Aorta (tissue), 5 donors: ENCODE measurements at places on chromosomes 1 and 21.

DNA sequence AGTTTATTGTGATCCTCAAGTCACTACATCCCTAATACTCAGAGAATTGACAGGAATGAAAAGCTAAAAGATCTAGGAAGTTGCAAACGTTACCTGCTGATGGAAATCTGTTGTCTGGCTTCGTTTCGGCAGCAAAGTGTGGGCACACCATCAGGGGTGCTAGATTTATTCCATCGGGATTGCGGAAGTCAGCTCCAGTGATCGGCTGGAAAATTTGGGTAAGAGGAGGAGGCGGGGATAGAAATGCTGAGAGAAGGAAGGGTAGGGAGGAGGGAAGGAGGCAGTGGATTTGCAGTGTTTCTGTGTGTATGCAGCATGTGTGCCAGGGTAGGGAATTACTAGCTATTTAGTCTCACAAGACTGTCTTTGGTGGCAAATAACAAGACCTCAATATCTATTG lies at the start of gene CTSK:
TSS of gene CTSK (minus strand) at position 140 of the 400 bp plus-strand sequence. CDS start 1,455 bp downstream, outside the sequence.
- H3K27me3 ChIP-seq: no peaks in the 10 kb centered on the region
- H3K36me3 ChIP-seq: peaks cover 16% of the 10 kb centered on the region
- H3K27ac ChIP-seq: no peak within 1 kb of the TSS
- peak within 1 kb of the TSS; percentile 88 for H3K4me3 ChIP-seq
- no peaks in the 10 kb centered on the region for H3K4me1 ChIP-seq
- no peak for DNase-seq

DNA sequence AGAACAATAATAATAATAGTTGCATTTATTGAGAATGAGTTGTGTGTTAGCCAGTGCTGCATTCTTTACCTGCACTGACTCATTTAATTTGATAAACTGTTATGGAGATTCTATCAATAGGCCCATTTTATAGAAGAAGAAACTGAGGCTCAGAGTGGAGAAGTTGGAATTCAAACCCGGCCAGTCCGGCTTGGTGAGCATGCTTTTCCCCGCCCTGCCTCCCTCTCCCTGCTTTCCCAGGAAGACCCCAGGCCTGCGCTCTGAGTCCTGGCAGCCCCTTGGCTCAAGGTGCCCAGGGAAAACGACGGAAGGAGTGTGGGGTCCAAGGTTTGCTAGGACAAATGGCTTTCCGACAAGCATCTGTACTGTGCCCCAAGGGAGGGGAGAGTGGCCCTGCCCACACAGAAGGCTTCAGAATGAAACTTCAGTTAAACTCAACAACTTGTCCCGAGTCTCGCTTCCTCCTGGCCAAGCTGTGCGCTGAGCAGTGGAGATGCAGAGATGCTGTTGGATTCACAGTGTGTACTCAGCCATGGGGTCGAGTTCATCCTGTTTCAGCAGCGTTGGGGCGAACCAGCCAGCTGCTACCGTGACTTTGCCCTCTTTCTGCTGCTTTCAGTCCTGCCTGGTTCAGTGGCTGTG lies 23.3 kb upstream of the PADI6 start:
- DNase-seq: peak; percentile 40
- no peak overlapping the region for H3K27ac ChIP-seq
- H3K27me3 ChIP-seq: no peaks in the 10 kb centered on the region
- no peaks in the 10 kb centered on the region for H3K4me1 ChIP-seq
- no peaks in the 10 kb centered on the region for H3K36me3 ChIP-seq

- H3K27ac ChIP-seq: no peak overlapping the region
- H3K36me3 ChIP-seq: no peaks in the 10 kb centered on the region
- DNase-seq: no peak
- peaks cover 2% of the 10 kb centered on the region for H3K27me3 ChIP-seq
- no peak overlapping the region for H3K4me3 ChIP-seq
- H3K4me1 ChIP-seq: no peaks in the 10 kb centered on the region
Measured at GRCh38 chr1:110976089-110976488, 12.4 kb upstream of the LRIF1 start.

- H3K36me3 ChIP-seq: no peaks in the 10 kb centered on the region
- no peaks in the 10 kb centered on the region for H3K27me3 ChIP-seq
- no peak for DNase-seq
- H3K27ac ChIP-seq: no peak overlapping the region
- no peak overlapping the region for H3K4me3 ChIP-seq
Measured at GRCh38 chr1:222914861-222915632, 100.2 kb downstream of the DISP1 start.

DNA sequence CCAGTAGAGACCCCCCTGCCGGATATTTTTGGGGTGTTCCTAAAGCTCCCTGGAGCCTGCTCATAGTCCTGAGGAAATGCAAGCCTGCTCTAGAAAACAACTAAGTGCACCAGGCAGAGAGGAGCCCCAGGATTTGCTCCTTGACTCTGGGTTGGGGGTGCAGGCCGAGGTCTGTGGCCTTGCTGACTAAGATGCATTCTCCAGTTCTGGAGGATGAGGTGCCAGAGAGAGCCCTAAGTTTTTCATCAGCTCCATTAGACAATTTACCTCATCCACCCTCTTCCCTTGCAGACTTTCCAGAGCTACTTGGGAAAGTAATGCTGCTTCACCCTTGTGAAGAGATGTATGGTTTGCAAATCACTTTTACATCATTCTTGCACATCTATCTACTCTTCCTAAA lies 9.1 kb downstream of the TUFT1 start:
- H3K27me3 ChIP-seq: no peaks in the 10 kb centered on the region
- H3K4me3 ChIP-seq: no peak overlapping the region
- DNase-seq: no peak
- H3K4me1 ChIP-seq: peaks cover 2% of the 10 kb centered on the region
- H3K36me3 ChIP-seq: no peaks in the 10 kb centered on the region
- no peak overlapping the region for H3K27ac ChIP-seq

- H3K4me3 ChIP-seq: peak overlapping the region; percentile 39
- peaks cover 6% of the 10 kb centered on the region for H3K4me1 ChIP-seq
- H3K27ac ChIP-seq: no peak overlapping the region
- no peaks in the 10 kb centered on the region for H3K27me3 ChIP-seq
Measured at GRCh38 chr1:6497215-6497866, 5.9 kb upstream of the PLEKHG5 start.

DNA sequence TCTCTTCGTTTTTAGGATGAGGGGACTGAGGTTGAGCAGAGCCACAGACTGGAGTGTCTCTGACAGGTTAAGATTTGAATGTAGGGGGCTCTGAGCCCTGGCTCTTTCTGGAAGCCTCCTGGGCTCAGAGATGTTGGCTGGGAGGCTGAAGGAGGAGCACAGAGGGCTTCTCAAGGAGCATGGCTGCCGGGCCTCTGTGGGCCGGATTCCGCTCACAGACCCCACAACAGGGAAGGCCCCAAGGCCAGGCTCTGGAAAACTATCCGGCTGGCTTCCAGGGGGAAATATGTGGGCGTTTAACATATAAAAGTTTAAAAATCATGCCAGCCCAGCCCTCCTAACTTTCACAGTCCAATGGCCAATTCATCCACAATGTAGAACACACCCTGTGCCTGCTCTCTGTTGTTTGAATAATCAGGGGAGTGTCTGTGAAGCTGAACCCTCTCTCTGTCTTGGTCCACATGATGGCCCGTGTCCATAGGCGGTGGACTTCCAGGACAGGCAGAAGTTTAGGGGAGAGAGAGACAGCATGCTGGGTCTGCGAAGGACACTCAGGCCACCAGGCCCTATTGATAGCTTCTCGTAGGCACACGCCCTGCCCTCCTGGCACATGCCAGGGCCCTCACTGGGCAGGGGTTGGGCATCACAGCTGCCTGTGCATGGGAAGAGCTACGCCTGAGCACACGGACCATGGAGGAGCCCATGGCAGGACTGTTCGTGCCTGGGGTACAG lies 10.8 kb downstream of the OBSCN start:
- peak; percentile 64 for DNase-seq
- H3K27me3 ChIP-seq: no peaks in the 10 kb centered on the region
- no peaks in the 10 kb centered on the region for H3K4me1 ChIP-seq
- no peak overlapping the region for H3K4me3 ChIP-seq
- no peak overlapping the region for H3K27ac ChIP-seq

GRCh38 chr1:177620636-177621190 lies 349.1 kb downstream of the SEC16B start:
- no peaks in the 10 kb centered on the region for H3K36me3 ChIP-seq
- H3K27me3 ChIP-seq: no peaks in the 10 kb centered on the region
- no peak overlapping the region for H3K27ac ChIP-seq

DNA sequence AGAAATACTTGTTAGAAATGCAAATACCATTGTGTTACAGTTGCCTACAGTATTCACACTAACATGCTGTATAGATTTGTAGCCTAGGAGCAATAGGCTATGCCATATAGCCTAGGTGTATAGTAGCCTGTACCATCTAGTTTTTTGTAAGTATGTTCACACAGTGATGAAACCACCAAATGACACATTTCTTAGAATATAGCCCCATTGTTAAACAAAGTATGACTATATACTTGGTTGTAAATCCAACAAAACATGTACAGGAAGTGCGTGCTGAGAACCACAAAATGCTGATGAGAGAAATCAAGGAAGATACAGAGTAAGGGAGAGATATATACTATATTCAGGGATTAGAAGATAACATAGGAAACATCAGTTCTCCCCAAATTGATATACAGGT lies 92.2 kb downstream of the POU2F1 start:
- no peaks in the 10 kb centered on the region for H3K36me3 ChIP-seq
- no peaks in the 10 kb centered on the region for H3K4me1 ChIP-seq
- no peaks in the 10 kb centered on the region for H3K27me3 ChIP-seq
- DNase-seq: no peak
- no peak overlapping the region for H3K27ac ChIP-seq

- H3K27ac ChIP-seq: no peak overlapping the region
- DNase-seq: no peak
- no peak overlapping the region for H3K4me3 ChIP-seq
- no peaks in the 10 kb centered on the region for H3K27me3 ChIP-seq
Measured at GRCh38 chr21:42425591-42425990, 21.9 kb downstream of the UBASH3A start.

GRCh38 chr1:109379422-109379821 lies 18.3 kb downstream of the SORT1 start:
- H3K27ac ChIP-seq: peak overlapping the region; percentile 28
- H3K4me3 ChIP-seq: no peak overlapping the region
- no peaks in the 10 kb centered on the region for H3K27me3 ChIP-seq
- H3K36me3 ChIP-seq: peaks cover 3% of the 10 kb centered on the region
- peaks cover 11% of the 10 kb centered on the region for H3K4me1 ChIP-seq
- no peak for DNase-seq

DNA sequence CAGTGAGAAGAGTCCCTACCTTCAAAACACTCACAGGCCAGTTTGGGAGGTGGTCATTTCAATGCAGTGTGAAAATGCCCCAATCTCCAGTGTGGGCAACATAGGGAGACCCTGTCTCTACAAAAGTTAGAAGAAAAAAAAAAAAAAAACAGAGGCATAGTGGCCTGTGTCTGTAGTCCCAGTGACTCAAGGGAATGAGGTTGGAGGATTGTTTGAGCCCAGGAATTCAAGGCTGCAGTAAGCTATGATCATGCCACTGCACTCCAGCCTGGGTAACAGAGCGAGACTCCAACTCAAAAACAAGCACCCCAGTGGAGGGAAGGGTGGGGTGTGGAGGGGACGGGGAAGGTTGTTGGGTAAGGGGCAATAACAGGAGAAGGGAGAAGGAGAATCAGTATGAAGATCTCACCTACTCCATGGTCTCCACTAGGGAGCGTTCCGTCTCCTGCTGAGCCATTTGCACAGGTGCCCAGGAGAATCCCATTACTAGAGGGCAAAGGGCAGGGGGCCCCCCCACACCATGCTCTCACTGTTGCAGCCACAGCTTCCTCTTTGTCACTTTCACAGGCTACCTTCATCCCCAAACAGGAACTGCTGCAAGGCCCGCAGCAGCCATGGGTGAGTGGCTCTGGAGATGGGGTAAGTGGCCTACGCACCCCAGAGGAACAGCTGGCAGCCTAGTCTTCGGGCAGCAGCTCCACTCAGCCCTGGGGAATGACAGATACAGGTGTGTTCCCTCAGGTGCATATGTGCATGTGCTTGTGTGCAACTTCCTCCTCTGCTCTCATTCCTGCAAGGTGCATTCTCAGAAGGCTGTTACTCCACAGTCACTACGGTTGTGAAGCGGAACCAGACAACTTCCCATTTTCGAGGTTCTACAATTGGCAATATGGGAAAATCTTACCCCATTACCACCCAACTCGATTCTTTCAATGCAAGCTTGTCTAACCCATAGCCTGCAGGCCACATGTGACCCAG lies 87.9 kb upstream of the LYST start:
- no peak overlapping the region for H3K27ac ChIP-seq
- H3K27me3 ChIP-seq: no peaks in the 10 kb centered on the region
- H3K4me1 ChIP-seq: peaks cover 2% of the 10 kb centered on the region
- no peak for DNase-seq
- no peaks in the 10 kb centered on the region for H3K36me3 ChIP-seq
- H3K4me3 ChIP-seq: no peak overlapping the region

DNA sequence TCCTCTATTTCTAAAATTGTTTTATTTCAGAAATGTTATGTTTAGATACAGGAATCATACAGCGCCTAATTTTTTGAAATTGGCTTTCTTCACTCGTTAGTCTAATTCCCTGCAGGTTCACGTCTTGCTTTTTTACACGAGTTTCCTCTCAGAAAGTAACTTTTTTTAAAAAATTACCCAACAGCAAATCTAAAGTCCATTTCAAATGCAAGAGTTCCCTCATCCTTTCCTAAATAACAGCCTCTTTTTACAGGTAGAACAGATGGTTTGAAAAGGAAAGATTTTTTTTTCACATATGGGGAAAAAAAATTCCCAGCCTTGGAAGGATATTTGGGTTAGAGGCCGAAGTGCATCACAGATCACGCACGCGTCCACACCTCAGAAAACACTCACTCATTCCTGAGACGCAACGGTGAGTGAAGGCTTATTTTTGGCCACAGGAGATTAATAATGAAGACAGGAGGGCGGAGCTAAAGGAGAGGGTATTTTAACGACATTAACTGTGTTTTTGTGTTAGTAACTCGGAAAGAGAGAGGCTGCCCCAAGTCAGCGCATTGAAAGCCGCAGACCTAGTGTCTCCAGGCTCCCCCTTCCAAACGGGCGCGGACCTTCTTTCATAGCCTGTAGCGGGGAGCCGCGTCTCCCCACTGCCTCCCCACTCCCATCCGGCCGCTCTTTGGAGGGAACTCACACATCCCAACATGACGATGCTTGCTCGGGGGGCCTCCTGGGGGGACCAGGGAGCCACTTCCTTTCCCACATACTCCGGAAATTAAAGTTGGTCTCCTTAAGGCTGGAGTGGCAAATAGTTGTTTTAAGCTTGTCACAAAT lies 969 bp upstream of the RIPK4 start:
- peak overlapping the region; percentile 65 for H3K4me3 ChIP-seq
- H3K27ac ChIP-seq: no peak overlapping the region
- H3K27me3 ChIP-seq: no peaks in the 10 kb centered on the region
- H3K4me1 ChIP-seq: no peaks in the 10 kb centered on the region
- H3K36me3 ChIP-seq: no peaks in the 10 kb centered on the region
- DNase-seq: peak; percentile 75
